ENCODE measurements at places on chromosomes 12 and 14. TPM values are rescaled to one million over a fixed set of nuclear protein-coding genes. Genes with fewer than 3 reads are reported as not detected.
A peak's percentile ranks its signal among the peaks of the same experiment; 100 is the strongest.

GRCh38 chr14:59126714-59127436 is 61.6 kb upstream of the DAAM1 start:
- DNase-seq = no peak
- no peak overlapping the region for H3K27ac ChIP-seq
- no peaks in the 10 kb centered on the region for H3K4me1 ChIP-seq
- no peaks in the 10 kb centered on the region for H3K36me3 ChIP-seq

The PRIMA1 gene
- total RNA-seq = not detected

The HHIPL1 gene
- 2.0 TPM for total RNA-seq

DNA sequence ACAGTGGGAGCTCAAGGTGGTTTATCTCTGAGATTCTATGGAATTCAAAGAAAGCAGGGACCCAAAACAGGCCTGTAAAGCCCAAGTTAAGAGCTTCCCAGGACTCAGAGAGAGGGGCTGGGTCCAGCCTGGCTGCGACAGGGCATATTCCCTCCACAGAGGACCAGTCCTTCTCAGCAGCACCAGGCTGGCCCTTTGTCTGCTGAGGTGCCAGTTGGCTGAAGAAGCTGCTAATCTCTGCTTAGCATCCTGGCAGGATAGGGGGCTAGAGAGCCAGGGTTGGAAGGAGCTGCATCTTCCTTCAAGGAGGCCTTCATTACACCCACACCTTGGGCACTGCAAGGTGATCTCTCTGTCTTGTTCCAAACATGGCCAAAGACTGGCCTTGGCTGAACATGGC is 68.3 kb upstream of the TUNAR start:
- no peaks in the 10 kb centered on the region for H3K4me1 ChIP-seq
- H3K36me3 ChIP-seq = no peaks in the 10 kb centered on the region
- no peak overlapping the region for H3K4me3 ChIP-seq
- DNase-seq = peak; percentile 53
- H3K27me3 ChIP-seq = peaks cover under 1% of the 10 kb centered on the region

The IPO4 gene
- total RNA-seq = 34.6 TPM

DNA sequence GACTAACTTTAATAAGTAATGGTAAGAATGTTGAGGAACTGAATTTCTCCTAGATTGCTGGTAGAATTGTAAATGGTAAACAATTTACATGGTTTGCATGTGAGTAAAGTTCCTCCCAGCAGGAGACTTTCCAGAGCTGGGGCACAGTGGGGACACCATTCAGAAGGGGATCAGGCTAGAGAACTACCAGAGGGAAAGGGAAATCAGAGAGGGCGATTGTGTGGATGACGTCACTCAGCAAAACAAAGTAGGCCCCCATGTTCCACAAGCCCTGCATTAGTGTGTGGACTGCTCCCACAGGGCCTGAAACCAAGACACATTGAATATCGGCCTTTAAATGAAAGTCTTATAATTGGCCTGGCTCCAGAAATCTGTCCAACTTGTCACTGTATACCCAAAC is 9.5 kb downstream of the RNASE11 start:
- no peak for DNase-seq
- no peak overlapping the region for H3K27ac ChIP-seq
- no peak overlapping the region for H3K4me3 ChIP-seq
- H3K36me3 ChIP-seq = no peaks in the 10 kb centered on the region
- H3K4me1 ChIP-seq = no peaks in the 10 kb centered on the region
- H3K27me3 ChIP-seq = peaks cover 11% of the 10 kb centered on the region

The WIF1 gene
- total RNA-seq = not detected

DNA sequence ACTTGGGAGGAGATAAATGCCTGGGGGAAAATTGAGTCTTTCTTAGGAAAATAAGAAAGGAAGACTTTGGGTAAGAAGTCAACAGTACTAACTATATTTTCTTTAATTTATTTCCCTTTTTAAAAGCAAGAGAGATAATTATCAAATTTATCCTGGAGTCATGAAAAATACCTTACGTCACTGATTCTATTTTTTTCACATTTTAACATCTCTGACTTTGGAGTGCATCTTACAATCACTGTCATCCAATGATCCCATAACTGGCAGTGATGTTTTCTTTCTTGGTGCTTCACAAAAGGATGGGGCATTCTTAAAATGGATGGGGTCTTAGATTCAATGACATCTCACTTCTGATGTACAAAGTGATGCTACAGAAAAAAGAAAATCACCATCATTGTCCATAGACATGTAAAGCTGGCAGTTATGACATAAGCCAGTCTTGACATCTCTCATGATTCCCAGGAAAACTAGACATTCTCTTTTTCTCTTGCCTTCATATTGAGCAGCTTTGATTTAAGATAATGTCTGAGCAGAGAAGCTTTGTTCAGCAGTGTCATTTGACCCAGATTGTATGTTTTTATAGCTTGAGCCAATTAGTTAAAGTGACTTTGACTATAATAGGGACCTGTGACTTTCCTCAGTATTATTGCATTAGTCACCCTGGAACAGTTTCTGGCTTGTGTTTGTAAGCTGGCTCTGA is 236.2 kb downstream of the EGLN3 start:
- peak overlapping the region; percentile 12 for H3K27ac ChIP-seq
- peaks cover 26% of the 10 kb centered on the region for H3K4me1 ChIP-seq
- no peaks in the 10 kb centered on the region for H3K27me3 ChIP-seq

DNA sequence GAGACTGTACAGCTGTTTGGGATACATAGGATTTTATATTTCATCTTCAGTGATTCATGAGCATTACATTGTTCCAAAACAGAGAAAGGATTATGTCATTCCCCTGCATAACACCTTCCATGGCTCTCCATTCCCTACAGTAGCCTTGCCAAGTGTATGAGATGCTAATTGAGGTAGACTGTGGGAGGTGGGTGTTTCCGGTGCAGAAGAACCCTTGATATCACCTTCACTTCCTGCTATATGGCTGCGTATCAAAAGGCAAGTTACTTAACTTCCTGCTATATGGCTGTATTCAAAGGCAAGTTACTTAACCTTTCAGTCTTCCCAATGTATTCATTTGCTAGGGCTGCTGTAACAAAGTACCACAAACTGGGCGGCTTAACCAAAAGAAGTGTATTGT is 11.2 kb downstream of the FAR2 start:
- H3K36me3 ChIP-seq = peaks cover 5% of the 10 kb centered on the region
- no peak overlapping the region for H3K27ac ChIP-seq

The PRR4 gene
- 4.4 TPM for total RNA-seq

The ASPG gene
- not detected for total RNA-seq
